ENCODE measurements at places on chromosomes 13 and 19.
A peak's percentile ranks its signal among the peaks of the same experiment; 100 is the strongest.

- no peak for DNase-seq
Observed at GRCh38 chr13:43983373-43983772, 103.7 kb downstream of the LACC1 start.

GRCh38 chr19:31364963-31365362, 15.7 kb upstream of the TSHZ3 start:
- no peak for DNase-seq

DNA sequence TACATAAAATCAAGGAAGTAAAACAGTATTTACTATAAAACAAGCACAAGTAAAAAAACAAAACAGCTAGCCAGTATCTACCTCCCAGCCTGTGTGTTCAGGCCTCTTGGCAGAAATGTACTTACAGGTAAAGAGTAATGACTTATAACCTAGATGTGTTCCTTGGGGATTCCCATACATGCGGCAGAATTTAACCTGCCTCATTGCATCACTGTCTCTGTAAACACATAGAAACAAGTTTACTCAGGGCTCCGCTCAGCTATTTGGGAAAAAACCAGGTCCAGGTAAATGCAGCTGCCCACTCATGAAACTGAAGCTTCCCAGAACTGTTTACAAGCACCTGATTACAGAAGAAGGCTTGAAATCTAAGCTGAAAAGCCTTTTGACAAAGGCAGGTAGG, 50.7 kb upstream of the SERP2 start:
- DNase-seq = no peak

DNA sequence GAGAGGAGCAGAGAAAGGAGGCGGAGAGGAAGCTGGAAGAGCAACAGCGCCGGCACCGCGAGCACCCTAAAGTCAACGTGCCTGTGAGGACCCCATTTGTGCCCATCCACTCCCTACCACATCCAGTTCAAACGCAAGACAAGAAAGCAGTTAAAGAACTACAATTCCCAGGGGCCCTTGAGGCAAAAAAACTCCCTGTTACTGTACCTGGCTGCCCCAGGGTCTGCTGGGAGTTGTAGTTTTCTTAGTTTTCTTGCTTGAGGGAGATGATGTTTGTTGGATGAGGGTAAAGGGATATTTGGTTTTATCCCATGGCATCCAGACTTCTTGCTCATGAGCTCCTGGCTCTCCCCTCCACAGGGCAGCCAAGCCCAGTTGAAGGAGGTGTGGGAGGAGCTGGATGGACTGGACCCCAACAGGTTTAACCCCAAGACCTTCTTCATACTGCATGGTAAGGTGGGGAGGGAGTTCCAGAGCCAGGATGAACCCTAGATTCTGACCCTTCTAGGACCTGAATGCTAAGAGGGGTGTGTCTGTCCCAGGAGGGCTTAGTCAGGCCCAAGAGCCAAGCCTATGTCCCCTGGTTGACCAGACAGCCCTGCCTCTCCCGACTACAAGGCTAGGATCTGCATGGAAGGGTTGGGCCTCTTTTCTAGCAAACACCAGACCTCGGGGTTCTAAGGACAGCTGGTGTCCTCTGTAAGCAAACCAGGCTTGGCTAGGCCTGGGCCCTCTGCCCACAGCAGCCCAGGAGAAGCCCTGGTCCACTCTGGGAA, 13.2 kb downstream of the NUCB1 start:
- DNase-seq = no peak

- DNase-seq = no peak
Observed at GRCh38 chr13:104170980-104171555, 1104.9 kb upstream of the SLC10A2 start.

DNA sequence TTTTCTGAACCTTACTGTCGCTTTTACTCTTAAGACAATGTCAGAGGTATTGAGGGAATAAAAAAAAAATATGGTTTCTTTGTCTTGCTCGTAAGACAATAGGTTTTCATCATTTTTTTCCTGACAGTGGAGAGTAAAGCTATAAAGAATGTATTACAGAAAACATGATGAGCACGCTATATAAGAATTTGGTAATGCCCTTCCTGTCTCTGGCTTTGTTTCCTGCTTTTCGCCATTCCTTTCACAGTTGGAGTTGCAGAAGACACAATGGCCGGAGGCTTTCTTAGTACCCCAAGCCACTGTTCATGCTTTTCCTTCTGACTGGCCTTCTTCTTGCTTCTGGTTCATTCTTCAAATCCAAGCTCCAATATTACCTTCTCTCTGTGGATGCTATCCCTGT, 101.0 kb upstream of the DACH1 start:
- no peak for DNase-seq

GRCh38 chr19:14536926-14537692, 7.7 kb downstream of the TECR start:
- DNase-seq = peak; percentile 64

GRCh38 chr19:6774821-6775707, 2.6 kb downstream of the VAV1 start:
- DNase-seq = no peak

- DNase-seq = peak; percentile 48
Observed at GRCh38 chr13:113275387-113275786, 21.7 kb upstream of the LAMP1 start.

DNA sequence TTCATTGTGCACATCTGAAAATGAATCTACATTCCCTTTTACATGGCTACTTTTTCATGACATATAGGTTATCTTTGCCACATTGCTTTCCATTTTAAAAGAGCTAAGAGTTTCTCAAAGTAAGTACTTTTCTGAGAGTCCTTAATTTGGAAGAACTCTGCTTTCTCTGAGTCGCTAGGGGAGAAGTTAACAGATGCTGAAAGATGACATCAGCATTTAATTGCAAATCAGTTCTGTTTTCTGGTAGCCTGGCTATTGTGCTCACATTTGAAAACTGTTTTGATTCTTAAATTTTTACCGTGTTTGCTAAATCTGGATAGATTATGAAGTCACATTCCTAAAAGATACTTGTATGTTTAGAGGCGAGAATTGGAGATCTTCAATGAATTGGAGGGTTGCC, 107.7 kb upstream of the C1QTNF9B start:
- no peak for DNase-seq

GRCh38 chr19:39813264-39813993, 20.5 kb downstream of the DYRK1B start:
- DNase-seq = no peak

GRCh38 chr13:110341445-110342244, 34.6 kb downstream of the COL4A2 start:
- no peak for DNase-seq

GRCh38 chr19:31627620-31628365, 278.6 kb upstream of the TSHZ3 start:
- DNase-seq = no peak

DNA sequence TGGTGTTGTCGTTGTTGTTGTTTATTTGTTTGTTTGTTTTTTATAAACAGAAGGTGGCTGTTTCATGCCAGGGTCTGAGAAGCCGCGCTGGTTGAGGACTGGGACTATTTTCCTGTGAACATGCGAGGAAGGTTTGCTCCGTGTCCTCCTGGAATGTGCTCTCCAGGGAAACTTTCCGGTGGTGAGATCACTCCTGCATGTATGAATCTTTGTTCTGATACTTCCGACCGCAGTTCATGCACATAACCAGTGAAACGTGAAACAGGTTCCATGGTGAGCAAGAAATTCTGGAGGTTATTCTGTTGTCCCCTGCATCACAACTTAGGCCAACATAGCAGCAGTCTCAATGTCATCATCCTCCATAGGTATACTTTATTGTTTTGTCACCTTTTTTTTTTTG, 187.6 kb upstream of the ARGLU1 start:
- no peak for DNase-seq

DNA sequence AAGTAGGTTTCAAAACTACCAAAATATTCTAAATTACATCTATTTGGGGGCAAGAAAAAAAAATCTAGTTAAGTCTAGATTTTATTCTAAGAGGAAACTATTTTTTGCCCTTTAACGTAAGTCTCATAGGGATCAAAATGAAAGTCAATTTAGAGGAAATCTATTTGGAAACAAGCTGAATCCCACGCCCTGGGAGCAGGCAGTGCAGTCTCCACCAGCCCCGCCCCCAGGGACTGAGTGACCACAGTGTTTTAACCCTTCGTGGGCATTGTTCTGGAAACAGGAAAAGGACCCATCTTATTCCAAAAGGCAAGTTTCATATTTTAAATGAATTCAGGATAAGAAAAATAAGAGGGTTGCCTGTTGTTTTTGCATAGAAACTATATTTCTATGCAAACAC, 209.7 kb downstream of the SPRY2 start:
- DNase-seq = no peak

- DNase-seq = no peak
Observed at GRCh38 chr13:44063467-44063866, 183.8 kb downstream of the LACC1 start.

GRCh38 chr19:33698576-33699435, 77.1 kb downstream of the CHST8 start:
- no peak for DNase-seq

- DNase-seq = no peak
Observed at GRCh38 chr13:33355201-33355895, 69.8 kb upstream of the STARD13 start.

- no peak for DNase-seq
Observed at GRCh38 chr19:36244066-36244465, 29.2 kb downstream of the ZNF146 start.

DNA sequence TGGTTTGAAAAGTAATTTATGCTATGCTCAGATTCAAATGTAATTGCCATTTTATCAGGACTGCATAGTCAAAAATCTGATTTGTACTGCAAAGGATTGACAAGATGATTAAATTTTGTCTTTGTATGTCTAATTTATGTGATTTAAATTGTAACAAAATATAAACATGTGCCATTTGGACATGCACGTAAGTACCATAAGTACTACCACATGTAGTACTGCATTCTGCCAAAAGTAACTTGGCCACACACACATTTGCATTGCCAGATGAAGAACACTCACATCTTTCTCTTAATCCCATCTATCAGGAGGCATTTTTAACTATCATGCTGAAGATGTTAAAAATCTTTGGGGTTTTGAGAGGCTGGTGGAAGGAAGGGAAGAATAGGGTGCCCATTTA, 133.3 kb downstream of the KLF12 start:
- DNase-seq = no peak

DNA sequence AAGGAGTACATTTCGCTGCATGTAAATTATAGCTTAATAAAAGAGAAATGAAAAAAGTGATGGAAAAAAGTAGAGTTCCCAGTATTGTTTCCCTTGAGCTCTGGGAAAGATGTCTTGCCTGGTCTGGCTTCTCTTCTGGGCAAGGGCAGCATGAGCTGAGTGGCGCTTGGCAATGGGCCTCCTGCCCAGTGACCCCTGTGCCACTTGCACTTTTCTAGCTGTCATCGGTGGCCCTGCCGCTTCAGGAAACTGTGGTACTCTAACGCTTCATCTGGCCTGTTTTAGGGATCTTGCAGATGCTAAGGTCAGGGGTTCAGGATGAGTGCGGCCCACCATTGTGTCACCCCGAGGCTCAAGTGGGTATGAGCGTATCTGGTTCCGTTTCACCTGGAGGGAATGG, 161.4 kb downstream of the MTUS2 start:
- DNase-seq = no peak

DNA sequence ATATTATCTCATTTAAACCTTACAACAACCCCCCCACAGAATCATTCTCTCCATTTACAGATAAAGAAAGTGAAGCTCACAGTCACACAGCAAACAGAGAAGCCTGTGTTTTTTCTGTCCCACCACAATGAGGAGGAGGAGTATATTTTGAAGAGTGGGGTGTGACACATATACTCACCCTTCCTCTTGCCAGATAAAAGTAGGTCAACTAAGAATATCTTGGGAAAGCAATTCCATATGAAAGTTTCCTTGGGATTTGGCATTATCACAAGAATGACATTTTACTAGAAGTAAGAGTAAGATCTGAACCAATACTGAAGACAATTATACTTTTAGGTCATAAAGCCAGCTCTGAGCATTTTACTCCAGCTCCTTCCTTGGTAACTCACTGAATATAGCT, 287.5 kb upstream of the HTR2A start:
- no peak for DNase-seq

DNA sequence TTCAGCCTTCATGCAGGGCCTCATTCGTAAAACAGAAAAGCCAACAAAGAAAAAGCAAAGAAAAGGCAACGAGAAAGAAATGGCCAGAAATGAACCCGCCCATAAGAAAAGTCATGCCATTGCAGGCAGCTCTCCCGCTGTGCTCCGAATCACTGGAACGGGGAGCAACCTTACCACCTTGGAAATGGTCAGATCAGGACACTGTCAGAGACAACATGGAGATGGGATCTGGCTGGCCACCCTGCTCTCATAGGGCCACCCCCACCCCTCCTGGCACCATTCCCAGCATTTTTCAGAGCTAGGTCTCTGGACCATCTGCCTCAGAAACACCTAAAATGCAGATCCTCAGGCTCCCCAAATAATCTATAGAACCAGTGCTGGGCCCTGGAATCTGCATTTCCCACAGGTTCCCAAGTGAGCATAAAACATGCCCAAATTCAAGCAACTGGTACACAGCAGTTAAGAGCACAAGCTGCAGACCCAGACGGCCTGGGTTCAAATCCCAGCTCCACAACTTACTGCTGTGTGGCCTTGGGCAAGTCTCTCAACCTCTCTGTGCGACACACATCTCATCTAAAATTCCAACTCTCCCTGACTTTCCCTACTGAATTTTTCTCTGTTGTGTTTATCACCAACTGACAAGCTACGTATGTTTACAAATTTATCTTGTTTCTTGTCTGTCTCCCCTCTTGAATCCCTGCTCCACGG, 151.6 kb downstream of the IER2 start:
- DNase-seq = no peak

DNA sequence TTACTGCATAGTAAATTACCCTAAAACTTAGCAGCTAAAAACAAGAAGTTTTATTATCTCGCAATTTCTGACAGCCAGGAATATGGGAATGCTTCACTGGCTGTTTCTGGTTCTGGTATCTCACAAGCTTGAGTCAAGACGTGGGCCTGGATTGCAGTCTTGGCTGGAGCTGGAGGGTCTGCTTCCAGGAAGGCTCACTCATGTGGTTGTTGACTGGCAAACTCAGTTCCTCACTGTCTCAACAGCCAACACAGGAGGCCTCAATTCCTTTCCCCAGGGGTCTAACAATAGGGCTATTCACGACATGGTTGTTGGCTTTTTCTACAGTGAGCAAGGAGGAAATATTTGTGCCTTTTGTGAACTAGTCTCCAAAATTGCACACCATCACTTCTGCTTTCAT, 146.3 kb downstream of the GPC5 start:
- no peak for DNase-seq

GRCh38 chr13:40666933-40667621, 636 bp upstream of the FOXO1 start:
- DNase-seq = peak; percentile 33

DNA sequence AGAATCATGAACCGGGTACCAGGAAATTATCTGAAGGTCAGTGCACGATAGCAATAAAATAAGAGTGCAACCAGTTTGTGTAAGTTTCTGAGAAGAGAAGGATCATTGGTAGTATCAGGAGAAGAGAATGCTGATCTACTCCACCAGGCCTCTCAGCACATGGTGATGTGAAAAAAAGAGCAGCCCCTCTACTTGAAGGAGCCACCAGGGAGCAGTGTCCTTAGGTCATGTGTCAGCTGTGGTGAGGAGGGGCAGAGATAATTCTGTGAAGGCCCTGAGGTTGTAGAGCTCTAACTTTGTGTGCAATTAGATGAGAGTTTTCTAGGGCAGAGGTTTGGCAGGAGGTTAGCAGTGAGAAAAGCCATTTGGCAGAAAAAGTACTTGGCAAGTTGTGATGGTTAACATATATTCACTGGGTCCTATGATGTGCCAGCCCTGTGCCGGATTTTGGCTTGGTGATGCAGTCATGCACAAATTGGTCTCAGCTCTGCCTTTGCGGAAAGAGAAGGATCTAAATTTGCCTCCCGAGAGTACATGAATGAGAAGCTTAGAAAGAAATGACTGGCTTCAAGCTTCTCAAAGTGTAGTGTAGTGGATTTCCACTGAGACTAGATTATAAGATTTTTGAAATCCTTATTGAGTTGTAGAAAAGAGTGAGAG, 19.2 kb upstream of the ZC3H13 start:
- no peak for DNase-seq
